ENCODE measurements at places on chromosomes 6 and 20.

GRCh38 chr6:157488058-157488457 is 107.1 kb downstream of the ZDHHC14 start:
- DNase-seq = no peak

DNA sequence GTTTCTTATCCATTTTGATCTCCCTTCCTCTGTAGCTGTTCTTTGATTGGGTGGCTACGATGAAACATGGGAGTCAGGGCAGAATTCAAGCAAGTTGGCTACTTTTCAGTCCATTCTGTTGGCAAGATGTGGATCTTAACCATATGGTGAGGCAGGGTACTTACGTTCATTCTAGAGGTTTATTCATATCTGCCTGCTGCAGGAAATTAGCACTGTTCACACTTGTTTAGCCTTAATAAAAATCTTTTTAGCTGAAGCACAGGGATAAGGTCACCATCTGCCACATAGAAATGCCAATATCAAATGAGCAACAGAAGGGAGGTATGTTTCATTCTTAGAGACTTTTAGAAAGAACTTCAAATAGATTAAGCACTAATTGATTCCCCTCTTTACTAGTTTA is 83.9 kb downstream of the GRIK2 start:
- no peak for DNase-seq

- DNase-seq = no peak
Measured at GRCh38 chr6:123804787-123805540, 1.3 kb downstream of the NKAIN2 start.

- peak; percentile 53 for DNase-seq
Measured at GRCh38 chr6:75424618-75425548, 68.7 kb downstream of the FILIP1 start.

- no peak for DNase-seq
Measured at GRCh38 chr6:4303638-4304037, 168.3 kb upstream of the ECI2 start.

DNA sequence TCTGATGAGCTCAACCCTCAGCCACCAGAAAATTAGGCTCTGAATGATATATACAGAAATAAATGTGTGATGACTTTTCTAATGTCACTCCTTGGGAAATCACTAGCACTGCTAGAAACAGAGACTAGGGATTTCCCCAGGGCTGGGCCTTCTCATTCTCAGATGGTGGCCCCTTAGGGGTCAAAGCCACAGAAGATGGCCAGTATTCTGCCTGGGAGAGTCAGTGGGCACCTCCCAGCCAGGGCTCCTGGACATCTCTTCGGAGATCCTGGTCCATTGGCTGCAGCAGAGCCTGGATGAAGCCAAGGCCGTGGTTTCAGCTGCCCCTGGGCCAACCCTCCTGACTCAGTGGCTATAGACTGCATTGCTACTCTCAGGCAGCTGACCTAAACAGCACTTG is 276.9 kb upstream of the SUPT3H start:
- DNase-seq = no peak

- DNase-seq = peak; percentile 12
Measured at GRCh38 chr6:5704708-5705107, 302.0 kb downstream of the NRN1 start.

DNA sequence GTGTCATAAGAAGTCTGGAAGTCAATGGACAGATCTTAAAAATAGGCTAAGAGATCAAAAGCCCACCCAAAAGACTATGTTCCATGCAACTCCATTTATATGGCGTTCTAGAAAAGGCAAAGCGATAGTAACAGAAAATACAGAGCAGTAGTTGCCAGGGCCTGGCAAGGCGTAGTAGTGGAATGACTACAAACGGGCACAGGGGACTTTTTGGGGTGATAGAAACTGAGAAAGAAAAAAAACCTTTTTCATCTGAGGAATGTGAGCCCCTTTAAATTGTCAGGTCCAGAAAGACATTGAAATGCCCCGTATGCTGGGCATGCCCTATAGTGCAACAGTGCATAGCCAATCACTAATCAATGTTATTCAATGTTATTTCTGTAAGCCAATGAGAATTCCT is 47.2 kb upstream of the FAM50B start:
- no peak for DNase-seq

DNA sequence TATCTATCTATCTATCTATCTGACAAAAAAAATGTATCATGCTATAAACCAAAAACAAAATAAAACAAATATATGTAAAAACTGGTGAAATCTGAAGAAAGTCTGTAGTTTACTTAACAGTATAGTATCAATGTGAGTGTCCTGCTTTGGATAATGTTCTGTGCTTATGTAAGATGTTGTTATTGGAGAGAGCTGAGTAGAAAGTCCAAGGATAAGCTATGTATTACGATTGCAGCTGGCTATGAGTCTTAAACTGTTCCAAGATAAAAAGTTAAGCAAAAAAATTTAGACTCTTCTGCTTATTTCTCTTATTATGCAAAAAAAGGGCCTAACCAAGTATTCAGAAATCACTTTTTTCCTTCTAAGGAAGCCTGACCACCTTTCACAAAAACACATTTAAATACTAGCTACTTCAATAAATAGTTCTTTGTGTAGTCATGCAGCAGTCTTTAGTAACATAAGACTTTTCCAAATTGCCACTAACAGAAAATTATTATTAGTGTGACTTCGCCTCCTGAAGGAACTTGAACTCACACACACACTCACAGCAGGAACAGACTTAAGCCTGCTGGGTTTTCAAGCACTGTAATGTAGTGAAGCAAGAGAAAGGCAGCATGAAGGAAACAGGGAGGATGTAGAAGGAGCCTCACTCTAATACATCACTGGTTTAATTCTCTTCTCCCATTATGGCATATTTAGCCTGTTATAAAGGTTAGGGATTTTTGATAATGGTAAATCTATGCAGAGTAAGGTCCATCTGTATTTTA is 265.8 kb upstream of the GJE1 start:
- DNase-seq = no peak

- DNase-seq = no peak
Measured at GRCh38 chr6:38220069-38220723, 400.7 kb downstream of the ZFAND3 start.

- peak; percentile 33 for DNase-seq
Measured at GRCh38 chr20:10672624-10673127, 1.1 kb downstream of the JAG1 start.

GRCh38 chr6:169857343-169858292 is 106.2 kb downstream of the ERMARD start:
- no peak for DNase-seq

DNA sequence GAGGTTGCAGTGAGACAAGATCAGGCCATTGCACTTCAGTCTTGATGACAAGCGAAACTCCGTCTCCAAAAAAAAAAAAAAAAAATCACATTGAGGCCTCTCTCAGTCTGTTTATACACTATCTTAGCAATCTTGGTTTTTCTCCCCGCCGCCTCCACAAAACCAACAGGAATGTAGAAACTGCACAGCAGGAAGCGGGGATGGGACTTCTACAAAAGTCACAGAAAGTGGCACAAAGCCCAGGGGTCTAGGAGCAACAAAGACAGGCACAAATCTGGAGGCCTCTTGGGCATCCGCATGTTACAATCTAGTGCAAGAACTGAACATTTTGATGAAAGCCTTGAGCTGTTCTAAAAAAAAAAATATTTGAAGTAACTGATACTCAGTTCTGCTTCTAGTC is 48.6 kb downstream of the KDM1B start:
- peak; percentile 63 for DNase-seq

DNA sequence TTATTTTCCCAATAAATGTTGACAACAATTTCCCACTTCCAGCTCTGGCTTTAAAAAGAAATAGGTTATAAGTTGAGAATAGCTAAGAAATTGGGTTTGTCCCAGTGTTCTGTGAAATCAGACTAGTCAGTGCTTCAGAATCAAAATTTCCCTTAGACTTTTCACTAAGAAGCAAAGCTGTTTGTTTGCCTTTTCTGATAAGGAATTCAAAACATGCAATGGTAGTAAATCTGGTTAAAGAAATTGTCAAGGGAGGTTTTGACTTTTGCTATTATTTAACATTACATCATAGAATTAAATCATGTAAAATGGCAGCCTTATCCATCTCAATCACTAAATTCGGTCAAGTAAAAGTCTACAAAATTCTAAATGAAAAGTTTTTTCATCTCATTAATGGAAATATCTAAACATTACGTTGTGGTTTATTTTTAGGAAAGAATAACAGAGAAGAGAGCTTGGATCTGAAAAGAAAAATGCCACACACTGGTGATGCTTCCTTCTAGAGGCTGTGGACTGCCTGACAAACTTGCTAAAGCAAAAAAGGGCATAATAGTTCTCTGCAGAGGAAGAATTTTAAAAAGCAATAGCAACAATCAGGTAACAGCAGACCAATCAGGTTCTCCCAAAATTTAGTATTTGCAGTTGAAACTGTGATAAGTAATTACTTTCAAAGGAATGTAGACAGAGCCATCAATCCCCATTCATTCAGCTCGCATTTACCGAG is 36.4 kb downstream of the PLAGL1 start:
- no peak for DNase-seq

- peak; percentile 8 for DNase-seq
Measured at GRCh38 chr6:112752791-112753190, 405.7 kb downstream of the RFPL4B start.

- DNase-seq = no peak
Measured at GRCh38 chr6:143575901-143576426, 64.4 kb upstream of the FUCA2 start.

DNA sequence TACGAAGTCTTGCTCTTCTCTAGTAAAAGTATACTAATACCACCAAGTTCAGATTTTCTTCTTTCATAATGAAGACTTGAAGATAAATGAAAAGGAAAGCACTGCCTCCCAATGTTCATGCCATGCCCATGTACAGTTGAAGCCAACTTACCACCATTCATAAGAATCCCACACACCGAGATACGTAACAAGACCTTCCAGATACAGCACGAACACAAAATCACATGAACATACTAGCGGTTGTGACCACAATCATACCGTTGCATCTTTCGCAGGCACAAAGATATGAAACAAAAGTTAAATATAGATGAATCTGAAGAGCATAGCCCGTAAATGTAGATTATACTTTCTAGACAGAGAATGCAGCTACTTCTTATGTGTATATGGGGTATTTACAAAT is 412.5 kb downstream of the CBLN4 start:
- no peak for DNase-seq

DNA sequence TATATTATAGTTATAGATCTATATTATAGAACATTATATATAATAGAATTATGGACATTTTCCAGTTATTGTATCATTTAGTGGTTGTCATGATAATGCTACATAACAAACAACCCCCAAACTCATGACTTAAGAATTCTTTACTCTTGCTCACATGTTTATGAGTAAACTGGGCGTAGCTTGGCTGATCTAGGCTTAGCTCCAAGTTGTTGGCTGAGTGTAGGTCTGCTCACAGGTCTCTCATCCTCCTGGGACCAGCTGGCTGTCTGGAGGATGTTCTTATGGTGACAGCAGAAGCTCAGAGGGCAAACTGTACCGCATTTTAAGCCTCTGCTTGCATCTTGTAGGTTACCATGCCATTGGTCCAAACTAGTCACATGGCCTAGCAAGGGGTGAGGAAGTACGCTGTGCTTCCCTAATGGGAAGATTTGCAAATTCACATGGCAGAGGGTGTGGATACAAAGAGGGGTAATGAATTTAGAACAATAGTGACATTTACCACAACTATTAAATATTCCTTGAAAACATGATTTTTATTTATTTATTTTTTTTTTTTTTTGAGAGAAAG is 34.2 kb downstream of the ARHGAP40 start:
- peak; percentile 5 for DNase-seq

- DNase-seq = no peak
Measured at GRCh38 chr6:63919556-63920110, 284.0 kb downstream of the PHF3 start.

DNA sequence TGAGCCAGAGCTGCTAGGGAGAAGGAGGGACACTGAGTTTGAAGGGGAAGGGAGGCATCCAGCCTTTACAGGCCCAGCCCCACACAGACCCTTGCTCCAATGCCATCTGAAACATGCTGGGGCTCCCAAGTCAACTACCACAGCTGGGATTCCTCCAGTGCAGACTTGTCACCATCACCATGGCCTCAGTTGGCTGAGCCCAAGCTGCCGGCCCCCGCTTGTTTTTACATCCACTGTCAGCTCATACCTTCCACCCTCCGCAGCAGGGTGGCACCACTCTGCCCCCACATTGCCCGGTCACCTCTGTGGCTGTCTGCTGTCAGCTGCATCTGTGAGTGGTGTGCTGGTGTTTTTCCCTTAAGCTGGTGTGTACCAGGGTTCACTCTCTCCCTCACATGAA is 26.1 kb downstream of the GFOD1 start:
- no peak for DNase-seq

DNA sequence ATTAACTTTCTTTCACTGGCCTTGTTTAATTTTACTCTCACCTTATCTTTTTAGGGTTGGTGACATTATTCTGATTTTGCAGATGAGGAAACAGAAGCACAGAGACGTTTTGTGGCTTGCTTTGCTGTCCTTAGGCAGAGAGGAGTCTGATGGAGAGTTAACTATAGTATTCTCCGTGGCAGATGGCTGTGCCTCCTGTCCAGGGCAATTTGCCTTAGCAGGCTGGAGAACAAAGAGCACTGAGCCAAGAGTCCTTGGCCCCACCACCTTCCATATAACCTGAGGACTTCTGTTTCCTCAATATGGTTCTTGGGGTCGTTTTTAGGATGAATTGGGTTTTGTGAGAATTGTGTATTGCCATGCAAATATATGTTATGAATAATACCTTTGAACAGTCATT is 71.4 kb upstream of the BACH2 start:
- DNase-seq = no peak

DNA sequence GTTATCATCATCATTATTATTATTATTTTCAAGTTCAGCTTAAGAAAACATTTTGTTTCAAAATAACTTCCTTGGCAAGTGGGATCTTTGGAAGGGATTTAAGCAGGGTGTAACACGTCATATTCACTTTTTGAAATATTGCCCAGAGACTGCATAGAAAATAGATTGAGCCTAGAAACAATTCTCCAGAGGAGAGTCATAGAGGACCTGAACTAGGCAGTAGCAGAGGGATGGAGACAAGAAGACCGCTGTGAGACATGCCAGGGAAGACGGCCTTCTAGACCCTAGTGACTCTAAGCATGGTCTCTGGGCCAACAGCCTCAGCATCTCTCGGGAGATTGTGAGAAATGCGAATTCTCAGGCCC is 55.5 kb downstream of the EDN1 start:
- DNase-seq = no peak

DNA sequence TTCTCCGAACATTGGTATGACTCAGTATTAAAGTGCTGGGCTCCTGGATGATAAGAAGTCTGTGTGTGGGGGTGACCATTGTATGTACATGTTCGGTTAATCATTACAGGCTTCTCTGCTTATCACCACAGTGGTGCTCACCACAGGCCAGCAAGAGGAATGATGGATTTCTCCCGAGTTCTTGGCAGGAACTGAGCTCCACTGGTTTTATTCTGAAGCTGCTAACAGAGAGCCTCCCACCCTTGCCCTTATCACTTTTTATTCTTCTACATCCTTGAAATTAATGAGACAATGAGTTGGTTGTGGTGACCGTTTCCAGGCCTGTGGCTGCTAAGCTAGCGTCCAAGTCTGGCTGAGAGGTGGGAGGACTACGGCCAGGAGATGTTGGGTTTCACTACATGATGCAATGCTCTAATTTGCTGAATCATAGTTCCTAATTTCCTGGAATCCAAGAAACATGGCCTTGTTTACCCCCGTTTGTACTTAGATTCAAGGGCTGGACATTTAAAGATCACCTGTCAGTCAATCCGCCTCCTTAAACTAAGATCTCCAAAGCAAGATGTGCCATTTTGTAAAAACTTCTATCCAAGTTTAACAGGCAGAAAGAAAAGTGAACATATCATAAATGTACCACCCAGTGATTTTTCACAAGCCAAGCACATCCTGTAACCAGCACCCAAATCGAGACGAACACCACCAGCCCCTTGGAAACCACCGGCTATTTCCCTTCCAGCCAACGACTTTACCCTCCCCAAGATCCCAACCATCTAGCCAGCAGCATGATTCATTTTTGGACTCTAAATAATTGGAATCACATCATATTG is 172.5 kb downstream of the FOXA2 start:
- peak; percentile 13 for DNase-seq
